ENCODE measurements at places on chromosomes 11 and 22.
A peak's percentile ranks its signal among the peaks of the same experiment; 100 is the strongest.

- peak; percentile 76 for DNase-seq
Measured at GRCh38 chr11:208181-208916, 841 bp downstream of the RIC8A start.

GRCh38 chr22:47333625-47334024, 571.2 kb downstream of the TBC1D22A start:
- DNase-seq = no peak

- no peak for DNase-seq
Measured at GRCh38 chr11:111162305-111162704, 83.2 kb upstream of the POU2AF2 start.

GRCh38 chr11:26905368-26905767, 88.5 kb upstream of the FIBIN start:
- DNase-seq = no peak

- DNase-seq = no peak
Measured at GRCh38 chr11:75023446-75024067, 34.8 kb downstream of the NEU3 start.

DNA sequence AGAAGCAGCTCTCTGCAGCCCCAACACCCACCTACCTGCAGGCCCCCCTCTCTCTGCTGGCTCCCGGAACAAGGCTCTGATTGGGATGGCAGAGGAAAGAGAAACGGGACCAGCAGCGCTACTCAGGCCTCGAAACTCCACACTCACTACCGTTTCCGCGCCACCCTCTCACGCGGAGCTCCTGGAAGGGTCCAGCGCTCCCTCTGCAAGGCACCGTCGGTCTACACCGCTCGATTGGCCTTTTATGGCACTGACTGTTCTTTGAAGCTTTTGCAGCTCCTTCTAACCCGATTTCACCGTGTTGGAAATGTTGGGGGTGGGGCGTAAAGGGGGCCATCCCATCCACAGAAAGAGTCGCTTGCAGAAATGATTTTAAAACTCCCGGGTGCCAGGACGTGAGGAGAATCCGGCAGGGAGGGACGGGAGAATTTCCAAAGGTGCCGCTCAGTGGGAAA, 323 bp upstream of the PANX1 start:
- DNase-seq = peak; percentile 19

DNA sequence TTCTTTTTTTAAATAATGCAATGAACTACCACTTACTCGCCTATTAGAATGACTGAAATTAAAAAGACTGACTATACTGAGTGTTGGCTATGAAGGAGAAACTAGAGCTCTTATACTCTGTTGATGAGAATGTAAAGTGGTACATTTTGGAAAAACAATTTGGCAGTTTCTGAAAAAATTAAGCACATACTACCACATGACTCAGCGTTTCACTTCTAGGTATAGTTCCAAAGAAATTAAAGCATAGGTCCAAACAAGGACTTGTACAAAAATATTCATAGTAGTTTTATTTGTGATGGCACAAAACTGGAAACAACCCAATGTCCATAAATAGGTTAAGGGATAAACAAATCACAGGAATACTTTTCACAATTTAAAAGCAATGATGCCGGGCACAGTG, 22.4 kb upstream of the SLC29A2 start:
- no peak for DNase-seq

GRCh38 chr11:129960216-129961214, 42.1 kb downstream of the PRDM10 start:
- no peak for DNase-seq

DNA sequence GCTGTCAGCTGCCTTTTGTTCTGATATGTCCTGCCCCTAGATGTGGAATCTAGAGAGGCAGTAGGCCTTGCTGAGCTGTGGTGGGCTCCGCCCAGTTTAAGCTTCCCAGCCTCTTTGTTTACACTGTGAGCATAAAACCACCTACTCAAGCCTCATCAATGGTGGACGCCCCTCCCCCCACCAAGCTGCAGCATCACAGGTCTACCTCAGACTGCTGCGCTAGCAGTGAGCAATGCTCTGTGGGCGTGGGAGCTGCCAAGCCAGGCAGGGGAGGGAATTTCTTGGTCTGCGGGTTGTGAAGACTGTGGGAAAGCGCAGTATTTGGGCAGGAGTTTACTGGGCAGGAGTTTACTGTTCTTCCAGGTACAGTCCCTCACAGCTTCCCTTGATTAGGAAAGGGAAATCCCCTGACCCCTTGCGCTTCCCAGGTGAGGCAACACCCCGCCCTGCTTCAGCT, 98.5 kb downstream of the SMCO4 start:
- DNase-seq = no peak

DNA sequence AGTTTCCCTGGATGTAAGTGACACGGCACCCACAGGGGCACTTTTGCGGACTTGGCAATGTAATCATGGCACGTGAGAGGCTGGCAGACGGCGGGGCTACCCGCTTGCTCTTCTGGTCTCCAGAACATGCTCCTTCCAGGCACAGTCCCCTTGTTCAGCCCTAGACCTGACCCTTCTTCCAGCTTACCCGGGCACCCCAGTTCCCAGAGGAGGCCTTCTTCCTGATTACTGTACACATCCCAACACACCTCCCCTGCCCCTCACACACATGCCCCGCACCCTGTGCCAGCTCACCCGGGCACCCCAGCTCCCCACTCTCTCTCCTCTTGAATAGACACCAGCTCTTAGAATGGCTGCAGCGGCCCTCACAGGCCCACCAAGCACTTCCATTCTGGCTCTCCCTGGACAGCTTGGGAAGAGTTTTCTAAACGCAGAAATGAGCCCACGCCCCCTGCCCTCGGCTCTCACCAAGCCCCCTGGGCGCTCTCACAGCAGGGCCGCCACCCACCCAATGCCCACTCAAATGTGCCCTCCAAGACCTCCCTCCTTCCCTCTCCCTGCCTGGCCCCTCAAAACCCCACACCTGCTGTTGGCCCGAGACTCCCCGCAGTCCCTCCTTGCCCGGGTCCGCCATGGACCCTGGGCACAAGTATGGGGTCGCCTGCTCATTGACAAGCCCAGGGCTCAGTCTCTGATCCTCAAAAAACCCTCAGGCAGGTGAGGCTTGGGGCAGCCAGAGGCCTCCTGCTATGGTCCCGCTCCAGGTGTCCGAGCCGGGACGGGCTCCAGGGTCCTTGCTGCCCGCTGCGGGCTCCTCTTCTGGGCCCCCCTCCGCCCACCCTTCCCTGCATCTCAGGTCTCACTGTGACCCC, 88.5 kb downstream of the WNT7B start:
- DNase-seq = no peak

GRCh38 chr11:12287374-12288211, 89.8 kb upstream of the PARVA start:
- DNase-seq = no peak

DNA sequence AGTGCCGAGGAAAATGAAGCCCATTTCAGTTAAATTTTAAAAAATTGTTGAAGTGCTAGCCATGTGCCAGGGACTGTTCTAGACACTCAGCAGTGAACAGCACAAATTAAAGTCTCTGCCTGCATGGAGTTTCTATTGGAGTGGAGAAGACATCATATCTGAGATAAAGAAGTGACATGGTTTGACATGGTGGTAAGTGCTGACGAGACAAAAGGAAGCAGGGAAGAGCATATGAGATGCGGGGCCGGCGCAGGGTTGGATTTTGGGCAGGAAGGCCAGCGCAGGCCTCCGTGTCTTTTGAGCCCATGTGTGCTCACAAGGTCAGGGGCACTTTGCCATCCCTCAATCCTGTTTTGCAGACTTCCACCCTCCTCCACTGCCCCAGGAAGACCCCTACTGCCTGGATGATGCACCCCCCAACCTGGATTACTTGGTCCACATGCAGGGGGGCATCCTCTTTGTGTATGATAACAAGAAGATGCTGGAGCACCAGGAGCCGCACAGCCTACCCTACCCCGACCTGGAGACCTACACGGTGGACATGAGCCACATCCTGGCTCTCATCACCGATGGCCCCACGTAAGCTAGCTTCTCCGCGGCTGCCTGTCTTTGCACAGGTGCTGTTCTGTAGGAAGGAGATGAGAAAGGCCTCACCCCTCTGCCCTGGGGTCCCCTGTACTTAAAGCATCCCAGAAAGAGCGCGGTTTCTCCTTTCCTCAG, 29.6 kb downstream of the AMPD3 start:
- no peak for DNase-seq

- DNase-seq = no peak
Measured at GRCh38 chr11:36304351-36304750, 8.3 kb downstream of the PRR5L start.

DNA sequence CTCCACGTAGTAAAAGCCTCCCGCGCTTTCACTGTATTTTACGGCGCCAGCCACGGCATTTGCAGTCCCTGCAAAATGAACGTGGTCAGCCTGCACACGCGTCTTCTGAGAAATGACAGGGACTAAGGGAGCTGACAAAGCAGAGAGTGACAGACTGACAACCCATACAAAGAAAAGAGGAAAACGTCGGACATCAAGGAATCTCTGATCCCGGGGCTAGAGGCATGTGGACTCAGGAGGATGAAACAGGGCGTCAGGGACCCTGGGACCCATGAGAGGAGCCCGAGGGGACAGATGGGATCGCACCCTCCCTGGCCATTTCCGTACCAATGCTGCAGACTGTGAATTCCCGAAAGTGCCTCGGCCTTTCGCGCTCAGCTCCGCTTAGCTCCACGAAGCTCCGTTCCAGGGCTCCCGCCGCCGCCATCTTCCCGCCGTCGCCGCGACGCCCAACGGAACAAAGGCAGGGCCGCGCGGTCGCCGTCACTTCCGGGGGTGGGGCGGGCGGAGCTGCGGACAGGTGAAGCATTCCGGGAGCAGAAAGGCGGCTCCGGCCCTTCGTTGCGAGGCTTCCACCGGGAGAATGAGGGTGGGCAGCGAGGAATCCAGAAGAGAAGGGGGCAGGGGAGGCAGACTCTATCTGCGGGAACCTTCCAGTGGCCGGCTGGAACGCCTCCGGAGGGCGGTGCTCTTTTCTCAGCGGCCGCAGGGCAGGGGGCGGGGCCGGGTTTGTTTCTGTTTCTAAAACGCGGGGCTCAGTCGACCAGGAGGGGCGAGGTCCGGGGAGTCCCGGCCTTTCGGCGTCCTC, at the start of gene NUP160:
NUP160 (minus strand) TSS at position 459 of the 808 bp plus-strand sequence; CDS start at position 427, 32 bp downstream.
- peak; percentile 87 for DNase-seq

GRCh38 chr22:49320714-49321476, 506.8 kb downstream of the BRD1 start:
- DNase-seq = no peak

DNA sequence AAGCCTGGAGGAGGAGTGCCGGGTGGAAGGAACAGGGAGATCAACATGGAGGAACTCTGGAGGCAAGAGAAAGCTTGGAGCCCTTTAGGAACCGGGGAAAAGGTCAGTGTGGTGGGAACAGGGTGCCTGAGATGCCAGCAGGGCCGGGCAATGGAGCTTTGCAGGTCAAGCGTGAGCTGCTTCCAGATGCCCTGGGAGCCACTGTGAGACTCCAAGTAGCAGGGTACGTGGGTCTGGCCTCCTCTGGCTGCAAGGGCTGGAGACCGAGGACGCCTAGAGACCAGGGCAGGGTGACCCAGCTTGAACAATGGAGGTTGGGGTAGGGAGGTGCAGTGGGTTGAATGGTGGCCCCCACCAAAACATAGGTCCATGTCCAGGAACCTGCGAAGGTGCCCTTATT, 15.6 kb upstream of the EMID1 start:
- DNase-seq = no peak

DNA sequence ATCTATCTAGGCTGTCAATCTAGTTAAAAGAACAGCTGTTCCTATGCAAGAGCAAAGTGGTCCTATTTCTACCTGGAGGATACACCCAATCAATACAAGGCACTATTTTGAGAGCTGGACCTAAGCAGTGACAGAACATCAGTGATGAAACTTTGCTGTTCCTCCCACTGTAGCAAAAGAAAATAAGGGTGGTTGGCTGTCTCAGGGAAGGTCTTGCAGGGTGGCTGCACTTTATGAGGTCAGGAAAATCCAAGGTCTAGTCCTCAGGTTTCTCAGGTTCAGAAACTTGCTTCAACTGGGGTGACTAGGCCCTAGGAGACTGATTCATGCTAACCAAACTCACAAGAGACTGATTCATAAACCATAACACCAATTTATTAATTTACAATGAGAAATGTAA, 11.6 kb downstream of the CPSF7 start:
- no peak for DNase-seq

DNA sequence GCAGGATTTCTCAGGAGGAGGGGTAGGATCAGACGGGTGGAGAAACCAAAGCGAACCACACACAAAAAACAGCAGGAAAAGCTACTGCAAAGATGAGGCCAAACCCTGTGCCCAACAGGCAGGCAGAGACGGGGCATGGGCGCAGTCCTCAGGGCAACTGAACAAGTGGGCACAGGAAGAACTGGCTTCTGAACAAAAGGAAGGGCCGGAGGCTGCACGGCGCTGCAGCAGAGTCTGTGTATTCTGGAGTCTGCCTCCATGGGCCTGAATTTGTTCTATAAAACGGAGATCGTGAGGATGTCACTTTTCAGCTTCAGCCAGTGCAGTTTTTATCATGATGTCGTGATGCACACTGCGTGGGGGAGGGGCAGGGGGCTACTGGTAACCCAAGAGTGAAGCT, 1026.0 kb downstream of the TBC1D22A start:
- DNase-seq = no peak

- DNase-seq = no peak
Measured at GRCh38 chr11:123628936-123629683, 25.3 kb downstream of the SCN3B start.

- DNase-seq = no peak
Measured at GRCh38 chr22:46714550-46714949, 23.5 kb downstream of the CERK start.

DNA sequence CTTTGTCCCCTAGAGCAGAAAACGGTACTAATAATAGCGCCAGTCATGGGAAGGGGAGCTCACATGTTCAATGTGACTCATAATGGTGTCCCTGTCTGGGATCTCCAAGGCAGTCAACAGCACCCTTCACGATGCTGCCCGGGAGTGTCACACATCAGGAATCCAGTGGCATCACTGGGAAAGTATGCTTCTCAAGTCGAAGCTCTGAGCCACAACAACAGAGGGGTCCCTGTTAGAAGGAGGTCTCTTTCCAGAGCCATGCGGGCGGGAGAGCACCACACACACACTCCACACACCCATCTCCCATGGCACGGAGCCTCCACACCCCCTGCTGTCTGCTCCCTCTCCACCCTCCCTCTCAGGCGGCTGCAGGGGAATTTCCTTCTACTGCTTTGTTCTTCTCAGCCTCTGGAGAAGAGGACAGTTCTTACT, 119.7 kb downstream of the ETS1 start:
- DNase-seq = no peak

DNA sequence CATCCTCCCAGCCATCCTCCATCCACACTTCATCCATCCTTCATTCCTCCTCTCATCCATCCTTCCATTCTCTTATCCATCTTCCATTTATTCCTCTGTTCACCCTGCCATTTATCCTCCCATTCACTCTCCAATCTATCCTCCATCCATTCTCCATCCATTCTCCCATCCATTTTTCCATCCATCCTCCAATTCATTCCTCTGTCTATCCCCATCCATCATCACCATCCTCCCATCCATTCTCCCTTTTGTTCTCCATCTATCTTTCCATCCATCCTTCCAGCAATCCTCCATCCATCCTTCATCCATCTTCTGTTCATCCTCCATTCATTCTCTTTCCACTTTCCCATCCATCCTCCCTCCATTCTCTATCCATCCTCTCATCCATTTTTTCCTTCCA, 28.7 kb downstream of the IGLL1 start:
- DNase-seq = no peak

GRCh38 chr22:17120281-17120680, 879 bp downstream of the TMEM121B start:
- DNase-seq = no peak

GRCh38 chr11:64036087-64037026, 626 bp downstream of the FLRT1 start:
- no peak for DNase-seq

- DNase-seq = no peak
Measured at GRCh38 chr22:30223303-30223702, 23.3 kb downstream of the LIF start.

GRCh38 chr11:20372081-20372626, 8.6 kb downstream of the HTATIP2 start:
- DNase-seq = no peak
